ENCODE measurements at places on chromosomes 6 and 20.

DNA sequence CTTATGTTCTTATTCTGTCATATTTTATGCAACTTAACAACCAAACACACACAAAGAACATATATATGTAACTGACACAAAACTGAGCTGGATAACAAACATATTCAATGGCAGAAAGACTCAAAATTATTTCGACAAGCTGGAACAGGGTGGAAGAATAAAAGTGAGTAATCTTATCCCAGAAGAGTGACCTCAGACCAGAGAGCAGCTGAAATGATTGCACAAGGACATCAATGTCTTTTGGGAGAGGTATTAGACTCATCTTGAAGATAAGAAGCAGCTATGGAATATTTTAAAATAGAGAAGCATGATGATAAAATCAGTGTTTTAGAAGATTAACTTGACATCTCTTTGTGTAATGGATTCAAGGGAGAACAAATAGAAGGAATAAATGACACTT lies 191.6 kb upstream of the PRDM1 start:
- no peak for DNase-seq

DNA sequence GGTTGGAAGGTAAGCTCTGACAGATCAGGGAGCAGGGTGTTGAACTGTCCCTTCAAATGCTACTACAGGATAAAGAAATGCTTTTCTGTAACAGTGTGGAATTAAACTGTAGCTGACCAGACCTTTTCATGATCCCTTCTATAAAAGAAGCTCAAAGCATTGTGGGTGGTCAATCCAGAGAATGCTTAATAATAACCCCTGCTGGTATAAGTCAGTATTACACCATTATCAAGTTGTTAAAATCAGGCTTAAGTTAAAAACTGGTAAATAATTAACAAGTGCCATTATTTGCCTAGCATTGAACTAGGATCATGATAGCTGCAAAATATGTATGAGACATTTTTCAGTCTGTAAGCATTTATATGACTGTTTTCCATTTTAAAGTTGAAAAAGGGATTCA lies 468.9 kb downstream of the PKHD1 start:
- DNase-seq: no peak

GRCh38 chr20:50416269-50417022 lies 93.7 kb upstream of the PTPN1 start:
- no peak for DNase-seq

- DNase-seq: no peak
Observed at GRCh38 chr20:46850416-46850815, 44.2 kb upstream of the EYA2 start.

DNA sequence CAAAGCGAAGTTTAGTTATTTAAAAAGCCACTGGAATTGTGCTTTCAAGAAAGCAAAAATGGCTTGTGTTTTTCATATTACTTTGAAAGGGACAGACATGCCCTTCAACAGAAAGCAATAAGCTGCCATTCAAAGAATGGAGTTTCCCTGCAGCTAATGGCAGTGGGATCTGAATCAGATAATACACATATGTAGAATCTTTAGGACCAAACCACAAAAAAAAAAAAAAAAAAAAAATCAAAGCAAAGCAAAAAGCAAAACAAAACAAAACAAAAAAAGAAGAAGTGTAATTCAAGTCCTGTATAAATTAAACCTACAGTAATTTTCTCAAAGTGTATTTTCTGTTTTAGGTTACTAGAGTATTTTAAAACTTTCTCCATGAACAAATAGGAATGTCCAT lies 63.6 kb upstream of the ZNF217 start:
- no peak for DNase-seq

DNA sequence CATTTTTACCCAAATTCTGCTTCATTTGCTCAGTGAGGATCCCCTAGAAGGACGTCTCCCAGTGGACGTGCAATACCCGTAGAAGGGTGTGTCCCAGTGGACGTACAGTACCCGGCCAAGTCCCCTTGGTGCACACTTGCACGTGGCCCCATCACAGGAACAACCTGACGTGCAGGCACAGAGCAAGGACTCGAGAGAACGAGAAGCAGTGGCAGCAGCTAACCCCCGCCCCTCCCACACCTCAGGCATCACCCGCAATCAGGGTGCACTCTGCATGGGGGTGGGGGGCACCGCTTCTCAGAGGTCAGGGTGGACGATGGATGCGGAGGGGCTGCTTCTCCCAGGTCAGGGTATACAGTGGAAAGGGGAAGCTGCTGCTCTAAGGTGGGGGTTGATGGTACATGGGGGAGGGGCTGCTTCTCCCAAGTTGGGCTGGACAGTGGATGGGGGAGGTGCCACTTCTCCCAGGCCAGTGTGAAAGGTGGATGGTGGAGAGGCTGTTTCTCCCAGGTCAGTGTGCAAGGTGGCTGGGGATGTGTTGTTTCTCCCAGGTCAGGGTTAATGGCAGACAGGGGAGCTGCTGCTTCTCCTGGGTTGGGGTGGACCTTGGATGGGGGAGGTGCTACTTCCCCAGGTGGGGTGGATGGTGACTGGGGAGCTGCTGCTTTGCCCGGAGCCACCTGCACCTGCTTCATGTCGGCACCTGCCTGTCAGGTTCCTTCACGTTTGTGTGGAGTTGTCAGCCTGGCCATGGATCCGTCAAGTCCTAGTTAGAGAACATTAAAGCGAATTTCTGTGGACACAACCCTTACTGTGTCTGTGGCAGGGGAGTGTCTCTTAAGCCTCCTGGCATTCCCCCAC lies 1.0 kb upstream of the THBS2 start:
- DNase-seq: no peak

All from D721Med (cell line).